ENCODE measurements at places on chromosomes 11 and 22.

GRCh38 chr11:128779036-128779435 lies 85.2 kb downstream of the FLI1 start:
- peak; percentile 92 for DNase-seq

DNA sequence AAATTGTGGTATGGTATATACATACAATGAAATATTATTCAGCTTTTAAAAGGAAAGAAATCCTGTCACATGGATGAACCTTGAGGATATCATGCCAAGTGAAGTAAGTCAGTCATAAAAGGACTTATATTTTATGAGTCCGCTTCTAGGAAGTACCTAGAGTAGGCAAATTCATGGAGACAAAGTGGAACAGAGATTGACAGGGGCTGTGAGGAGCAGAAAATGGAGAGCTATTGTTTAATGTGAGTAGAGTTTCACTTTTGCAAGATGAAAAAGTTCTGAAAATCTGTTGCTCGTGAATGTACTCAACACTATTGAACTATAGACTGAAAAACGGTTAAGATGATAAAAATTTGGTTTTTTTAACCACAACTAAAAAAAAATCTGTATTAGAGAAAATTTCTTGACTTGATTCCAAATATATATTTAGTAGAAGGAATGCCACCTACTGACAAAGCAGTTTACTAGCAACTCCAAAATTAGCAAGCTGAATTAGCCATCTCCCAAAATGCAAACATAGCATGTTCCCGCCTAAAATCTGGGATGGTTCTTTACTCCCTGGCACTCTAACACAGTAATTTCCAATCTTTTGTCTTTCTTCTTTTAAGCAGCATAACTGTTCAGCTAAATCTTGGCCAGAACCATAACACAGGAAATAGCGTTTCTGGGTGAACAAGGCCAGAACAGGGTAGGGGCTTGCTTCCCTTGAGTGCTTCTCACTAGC lies 1.5 kb downstream of the UFD1 start:
- DNase-seq, result peak; percentile 27

DNA sequence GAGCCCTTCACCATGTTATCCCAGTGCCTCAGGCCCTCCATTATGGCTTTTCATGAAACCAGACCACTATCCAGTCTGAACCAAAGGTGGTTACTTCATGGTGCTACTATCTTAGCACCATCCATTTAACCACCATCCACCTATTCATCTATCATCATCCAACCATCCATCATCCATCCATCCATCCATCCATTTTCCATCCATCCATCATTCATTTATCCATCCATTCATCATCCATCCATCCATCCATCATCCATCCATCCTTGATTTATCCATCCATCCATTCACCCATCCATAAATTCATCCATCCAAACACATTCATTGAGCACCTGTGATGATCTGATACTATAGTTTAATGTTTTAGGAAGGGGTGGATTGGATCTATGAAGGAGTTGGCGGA lies 93.5 kb downstream of the CCDC81 start:
- DNase-seq, result no peak

DNA sequence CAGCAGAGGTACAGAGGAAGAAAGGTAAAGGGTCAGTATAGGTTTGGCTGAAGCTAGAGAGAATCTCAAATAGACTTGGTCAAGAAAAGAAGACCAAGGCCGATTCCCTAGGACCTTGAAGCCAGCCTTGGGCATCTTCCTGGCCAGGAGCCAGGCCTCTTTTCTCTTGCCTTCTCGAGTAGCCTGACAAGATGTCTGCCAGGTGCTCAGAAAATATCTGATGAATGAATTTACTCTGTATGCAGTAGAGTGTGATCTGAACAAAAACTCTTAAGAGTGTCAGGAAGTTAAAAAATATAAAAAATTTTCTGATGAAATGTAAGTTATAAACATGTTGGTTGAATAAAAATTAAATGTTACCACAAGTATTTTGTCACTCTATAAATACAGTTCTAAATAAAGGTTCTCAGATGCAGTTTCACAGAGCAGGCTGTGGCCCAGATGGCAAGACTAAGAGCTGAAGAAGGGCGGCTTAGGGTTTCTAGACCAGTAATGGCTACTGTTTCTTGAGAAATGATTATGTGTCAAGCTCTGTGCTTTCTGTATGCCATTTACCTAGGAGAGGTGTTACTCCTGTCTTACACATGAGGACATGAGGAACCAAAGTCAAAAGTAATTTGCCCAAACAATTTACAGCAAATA lies 98.1 kb downstream of the ATXN10 start:
- DNase-seq, result peak; percentile 65

GRCh38 chr22:39130152-39130704 lies 22.3 kb downstream of the CBX7 start:
- DNase-seq, result no peak

- DNase-seq, result no peak
Observed at GRCh38 chr22:49962751-49963646, 2.4 kb downstream of the PIM3 start.

DNA sequence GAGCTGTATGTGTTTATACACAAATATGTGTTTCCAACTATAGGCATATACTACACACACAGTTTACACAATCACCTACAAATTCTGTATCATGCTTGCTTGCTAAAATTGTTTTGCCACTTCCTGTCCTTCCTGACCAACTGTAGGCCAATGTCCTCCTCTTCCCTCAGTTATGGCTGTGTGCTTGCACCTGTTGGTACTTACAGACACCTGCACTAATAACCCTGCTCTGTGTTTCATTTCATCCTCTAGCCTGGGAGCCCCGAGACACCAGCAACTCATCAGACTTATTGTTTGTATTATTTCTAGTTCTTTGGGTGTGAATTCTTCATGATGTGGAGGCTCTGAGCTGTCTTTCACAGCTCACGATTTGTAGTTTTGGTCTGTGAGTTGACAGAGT lies 1.8 kb upstream of the NCF4 start:
- DNase-seq, result no peak

All from EH (cell line).